ENCODE measurements at places on chromosomes 3 and 15. TPM values are rescaled to one million over a fixed set of nuclear protein-coding genes. Genes with fewer than 3 reads are reported as not detected.

- no peak for DNase-seq
Observed at GRCh38 chr15:52042051-52042851, 23.2 kb downstream of the MAPK6 start.

- no peak for DNase-seq
Observed at GRCh38 chr3:48788544-48789162, 59.0 kb downstream of the PRKAR2A start.

Gene CLSTN2
- not detected for total RNA-seq

Gene RARB
- not detected for total RNA-seq

Gene PTX3
- total RNA-seq: not detected

Gene TMEM212
- not detected for total RNA-seq

Gene MCTP2
- total RNA-seq: 67.2 TPM
